ENCODE measurements at places on chromosomes 7 and 10.

- DNase-seq = no peak
Observed at GRCh38 chr7:17242504-17242903, 55.9 kb upstream of the AHR start.

DNA sequence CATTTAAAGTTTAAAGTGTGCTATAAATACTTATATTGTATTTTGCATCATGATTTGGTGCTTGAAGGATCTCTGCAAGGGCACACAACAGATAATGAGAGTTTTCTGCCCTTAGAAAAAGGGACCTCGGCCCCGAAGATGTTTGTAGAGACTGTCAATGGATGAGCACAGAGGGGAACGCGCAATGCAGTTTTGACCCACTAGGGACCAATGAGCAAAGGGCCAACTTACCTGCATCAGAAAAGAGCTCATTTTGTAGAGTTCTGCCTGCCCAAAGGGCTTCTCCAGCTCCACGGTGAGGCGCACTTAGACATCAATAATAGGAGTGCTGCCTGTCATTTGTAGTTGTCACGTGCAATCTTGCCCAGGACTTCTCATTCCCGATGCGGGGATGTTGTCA lies 91.1 kb downstream of the BUB3 start:
- no peak for DNase-seq

DNA sequence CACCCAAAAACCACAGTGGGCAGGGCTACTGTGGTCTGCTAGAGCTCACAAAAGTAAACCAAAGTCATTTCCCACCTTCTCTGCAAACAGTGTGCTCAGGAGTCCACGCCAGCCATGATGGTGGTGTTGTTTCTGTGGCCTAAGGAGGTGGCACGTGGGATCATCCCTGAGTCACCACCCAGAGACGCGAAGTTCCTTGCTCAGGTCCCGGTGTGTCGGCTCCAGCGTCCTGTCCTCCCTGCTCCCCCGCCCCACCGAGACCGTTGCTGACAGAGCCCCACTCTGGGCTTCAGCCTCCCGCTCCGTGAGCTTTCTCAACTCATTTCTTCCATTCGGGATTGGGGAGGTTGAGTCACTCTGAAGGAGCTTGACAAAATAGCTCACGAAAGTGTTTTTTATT lies 118.7 kb downstream of the NPTX2 start:
- DNase-seq = no peak

DNA sequence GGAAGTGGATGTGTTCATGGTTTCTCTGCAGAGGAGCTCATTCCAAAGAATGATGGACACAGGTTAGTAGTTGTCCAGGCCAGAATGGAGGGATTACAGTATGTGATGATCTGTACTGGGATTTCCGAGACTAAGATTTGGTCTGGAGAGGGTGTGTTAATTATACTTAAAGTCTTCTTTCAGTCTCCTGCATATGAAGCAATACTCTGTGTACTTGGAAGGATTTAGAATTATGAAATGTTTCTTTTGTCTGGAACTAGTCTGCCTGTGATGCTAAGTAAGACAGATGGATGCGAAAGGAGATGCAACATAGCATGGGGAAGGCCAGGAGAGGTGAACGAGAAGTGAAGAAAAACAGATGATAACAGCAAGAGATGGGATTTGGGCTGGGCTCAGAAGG lies 305.1 kb upstream of the LYZL1 start:
- DNase-seq = no peak

- DNase-seq = no peak
Observed at GRCh38 chr7:143463556-143463955, 14.1 kb upstream of the TAS2R41 start.

- no peak for DNase-seq
Observed at GRCh38 chr10:127986531-127987466, 79.9 kb downstream of the PTPRE start.

- no peak for DNase-seq
Observed at GRCh38 chr7:43249823-43250145, 137.3 kb downstream of the HECW1 start.

DNA sequence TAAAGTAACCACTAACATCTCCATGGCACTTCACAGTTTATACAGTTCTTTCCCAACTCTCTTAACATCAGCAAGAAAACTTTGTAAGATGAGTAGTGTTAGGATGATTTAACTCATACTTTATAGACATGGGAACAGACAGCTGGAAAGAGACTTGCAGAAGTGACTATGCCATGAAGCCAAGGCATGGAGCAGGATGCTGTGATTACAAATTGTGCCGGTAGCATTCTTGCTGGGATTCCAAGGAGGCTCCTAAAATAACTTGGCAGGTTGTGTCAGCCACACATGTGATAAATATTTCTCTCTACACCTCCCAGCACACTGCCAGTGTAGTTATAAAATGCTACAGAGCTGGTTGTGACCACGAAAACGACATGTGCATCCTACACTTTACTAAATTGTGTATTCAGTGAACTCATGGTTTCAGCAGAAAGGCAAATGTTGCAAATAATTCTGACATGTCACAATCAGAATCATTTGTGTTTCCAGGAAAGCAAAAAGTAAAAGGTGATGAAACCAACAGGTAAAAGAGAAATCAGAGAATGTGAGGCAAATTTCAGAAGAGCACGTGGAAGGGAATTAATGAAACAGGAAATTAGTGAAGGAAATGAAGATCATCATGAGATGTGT lies 5.6 kb upstream of the CYP3A4 start:
- no peak for DNase-seq

- peak; percentile 56 for DNase-seq
Observed at GRCh38 chr7:151631570-151631952, 111.9 kb upstream of the RHEB start.

DNA sequence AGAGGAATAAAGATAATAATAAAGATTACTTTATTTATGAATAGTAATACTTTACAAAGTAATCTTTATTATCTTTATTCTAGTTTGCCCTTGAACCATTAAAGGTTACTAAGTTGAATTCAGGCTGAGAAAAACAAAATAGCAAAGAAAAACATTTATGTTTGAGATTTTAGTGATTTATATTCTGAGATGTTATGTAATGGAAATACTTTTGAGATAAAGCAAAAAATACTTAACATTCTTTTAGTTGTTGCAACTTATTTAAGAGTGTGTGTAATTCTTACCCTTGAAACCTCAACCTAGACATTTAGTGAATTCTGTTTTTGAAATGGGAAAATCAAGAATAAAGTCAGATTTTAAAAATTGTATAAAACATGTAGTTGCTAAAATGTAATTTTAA lies 40.0 kb downstream of the MINPP1 start:
- DNase-seq = no peak

DNA sequence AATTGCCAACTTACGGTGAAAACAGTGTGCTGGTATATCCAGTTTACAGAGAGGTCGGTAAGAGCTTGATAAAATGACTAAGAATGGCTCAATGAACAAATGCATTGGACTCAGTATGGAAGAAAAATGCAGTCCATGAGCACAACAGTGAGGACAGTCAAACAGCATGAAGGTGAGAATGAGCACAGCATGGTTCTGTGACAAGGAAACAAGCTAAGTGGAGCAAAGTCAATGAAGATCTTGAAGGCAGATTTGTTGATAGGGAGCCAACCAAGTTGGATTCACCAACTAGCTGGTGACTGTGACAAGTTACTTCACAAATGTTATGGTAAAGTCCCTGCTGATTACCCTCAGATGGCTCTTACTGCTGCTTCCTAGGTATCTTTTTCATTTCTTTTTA lies 75.9 kb downstream of the SHOC2 start:
- DNase-seq = no peak

DNA sequence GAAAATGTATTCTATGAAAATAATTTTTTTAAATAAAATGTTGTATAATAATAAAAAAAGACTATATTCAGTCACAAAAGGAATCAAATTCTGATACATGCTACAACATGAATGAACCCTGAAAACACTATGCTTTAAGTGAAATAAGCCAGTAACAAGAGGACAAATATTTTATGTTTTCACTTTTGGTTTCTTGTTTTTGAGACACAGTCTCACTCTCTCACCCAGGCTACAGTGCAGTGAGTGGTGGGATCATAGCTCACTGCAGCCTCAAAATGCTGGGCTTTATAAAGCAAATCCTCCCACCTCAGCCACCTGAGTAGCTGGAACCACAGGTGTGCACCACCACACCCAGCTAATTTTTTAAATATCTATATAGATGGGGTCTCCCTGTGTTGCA lies 64.2 kb downstream of the CNOT4 start:
- no peak for DNase-seq

- DNase-seq = no peak
Observed at GRCh38 chr7:151680810-151681209, 161.1 kb upstream of the RHEB start.

- DNase-seq = no peak
Observed at GRCh38 chr10:73648975-73649829, 6.6 kb downstream of the SYNPO2L start.

DNA sequence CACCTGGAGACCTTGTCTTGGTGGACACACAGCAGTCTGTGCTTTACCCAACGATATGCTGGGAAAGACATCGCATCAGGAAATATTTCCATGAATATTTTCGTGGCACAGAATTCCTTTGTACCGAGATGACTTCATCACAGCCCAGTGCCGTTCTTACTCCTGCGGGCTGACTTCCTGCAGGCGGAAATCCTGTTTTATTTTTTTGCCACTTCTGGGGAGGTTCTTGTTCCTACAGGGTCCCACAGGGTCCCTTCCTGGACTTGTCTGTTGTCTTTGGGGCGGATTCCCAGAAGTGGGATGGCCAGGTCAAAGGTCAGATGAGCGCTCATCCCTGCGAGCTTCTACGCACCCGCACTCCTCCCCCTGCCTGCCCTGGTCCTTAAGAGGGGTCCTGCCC lies 86.5 kb downstream of the DNAJB6 start:
- no peak for DNase-seq

GRCh38 chr7:157664871-157665633 lies 328.2 kb downstream of the DNAJB6 start:
- no peak for DNase-seq

DNA sequence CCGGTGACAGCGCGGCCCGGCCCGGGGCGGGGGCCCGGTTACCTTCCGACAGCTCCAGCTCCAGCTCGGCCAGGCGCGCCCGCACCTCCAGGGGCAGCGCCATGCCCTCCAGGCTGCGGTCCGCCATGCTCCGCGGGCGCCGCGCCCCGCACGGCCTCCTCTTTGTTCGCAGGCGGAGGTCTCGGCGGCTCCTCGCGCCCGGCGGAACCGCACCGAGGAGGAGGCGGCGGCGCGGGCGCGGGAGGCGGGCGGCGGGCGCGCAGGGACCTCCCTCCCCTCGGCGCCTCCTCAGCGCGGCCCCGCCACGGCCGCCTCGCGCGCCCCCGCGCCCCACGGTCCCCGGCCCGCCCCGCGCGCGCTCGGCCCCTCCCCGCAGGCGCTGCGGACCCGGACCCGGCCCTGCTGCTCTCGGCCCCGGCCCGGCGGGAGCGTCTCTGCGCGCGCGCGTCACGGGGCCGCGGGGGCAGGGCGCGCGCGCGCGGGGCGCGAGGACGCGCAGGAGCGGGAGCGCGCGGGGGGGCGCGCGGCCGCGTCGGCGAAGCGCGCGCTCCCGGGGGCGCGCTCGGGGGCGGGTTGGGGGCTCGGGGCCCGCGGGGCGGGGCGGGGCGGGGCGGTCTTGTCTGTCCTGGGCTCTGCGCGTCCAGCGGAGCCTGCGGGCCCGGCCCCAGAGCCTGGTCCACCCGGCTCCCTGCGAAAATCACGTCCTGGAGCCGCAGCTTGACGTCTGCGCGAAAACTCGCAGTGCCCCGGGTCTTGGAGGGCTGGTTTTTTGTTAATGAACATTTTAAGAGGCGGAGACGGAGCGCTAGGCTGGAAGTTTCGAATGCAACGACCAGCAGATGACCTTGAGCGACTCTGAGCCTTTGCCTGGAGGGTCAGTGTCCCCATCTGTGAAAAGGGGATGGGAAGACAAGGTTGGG lies at the start of gene DIP2C:
Gene DIP2C, minus strand, starts transcription at position 217 of the 920 bp plus-strand sequence. Its CDS starts 90 bp downstream, at position 127.
- DNase-seq = no peak

DNA sequence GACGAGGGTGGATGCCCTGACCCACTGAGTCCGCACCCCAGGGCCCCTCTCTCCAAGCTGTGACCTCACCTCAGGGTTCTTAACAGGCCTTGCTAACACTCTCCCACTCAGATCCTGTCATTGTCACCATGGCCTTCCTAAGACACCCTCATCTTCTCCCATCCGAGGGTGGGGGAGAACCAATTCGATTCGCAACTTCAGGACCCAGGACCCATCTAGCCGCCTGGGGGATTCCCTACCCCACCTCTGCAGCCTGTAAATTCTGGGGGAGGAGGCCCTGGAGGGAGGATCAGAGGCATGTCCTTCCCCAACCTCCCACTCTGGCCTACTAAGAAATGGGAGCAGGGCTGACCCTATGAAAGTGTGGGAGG lies 17.4 kb downstream of the TRIM8 start:
- DNase-seq = no peak

DNA sequence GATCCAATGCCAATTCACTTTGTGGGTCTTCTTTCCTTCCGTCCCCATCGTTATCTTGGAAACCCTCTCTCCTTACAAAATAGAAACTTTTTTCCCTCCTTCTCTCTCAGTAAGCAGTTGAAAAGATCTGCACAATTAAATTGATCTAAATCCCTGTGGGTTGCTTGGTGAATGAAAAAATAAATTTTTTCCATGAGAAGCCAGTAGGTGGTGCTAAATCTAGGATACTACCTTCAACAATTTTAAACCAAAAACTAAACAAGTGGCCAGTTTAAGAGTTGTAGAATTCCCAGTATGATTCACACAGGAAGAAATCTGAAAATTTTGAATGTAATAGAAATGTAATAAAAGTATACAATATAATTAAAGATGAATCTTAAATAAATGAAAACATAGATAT lies 990.3 kb upstream of the ZNF722 start:
- no peak for DNase-seq

- no peak for DNase-seq
Observed at GRCh38 chr7:142413280-142414000, 155.6 kb upstream of the PRSS58 start.

- DNase-seq = no peak
Observed at GRCh38 chr7:122600042-122600441, 98.9 kb downstream of the RNF133 start.

- DNase-seq = no peak
Observed at GRCh38 chr7:69871213-69871885, 273.1 kb downstream of the AUTS2 start.

- no peak for DNase-seq
Observed at GRCh38 chr10:6255548-6256061, 52.9 kb downstream of the PFKFB3 start.

DNA sequence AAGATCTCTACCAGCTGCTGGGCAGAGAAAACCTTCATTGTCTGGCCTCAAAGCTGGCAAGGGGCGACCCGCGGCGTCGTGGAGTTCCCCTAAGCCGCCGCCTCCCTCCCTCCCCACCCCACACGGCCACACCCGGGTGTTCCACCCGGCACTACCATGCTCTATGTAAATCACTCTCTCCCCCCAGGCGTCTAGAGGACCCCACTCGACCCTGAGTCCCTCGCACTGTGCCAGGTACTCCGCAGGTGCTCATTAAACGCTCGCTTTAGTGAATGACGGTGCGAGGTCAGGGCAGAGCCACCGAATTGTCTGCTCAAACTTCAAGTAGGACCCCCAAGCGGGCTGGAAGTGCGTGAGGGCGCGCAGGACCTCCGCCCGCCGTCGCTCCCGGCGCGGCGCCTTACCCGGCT lies 628 bp downstream of the PARP12 start:
- DNase-seq = peak; percentile 63

Measured in activated CD8-positive, alpha-beta memory T cell treated with anti-CD3 and anti-CD28 coated beads, Interleukin-2, amount 10 ng/mL, durations not matched to agents 7 days and 5 days (primary cell).